ENCODE measurements at places on chromosomes 5 and 9. TPM values are rescaled to one million over a fixed set of nuclear protein-coding genes. Genes with fewer than 3 reads are reported as not detected.
A peak's percentile ranks its signal among the peaks of the same experiment; 100 is the strongest.

The NFX1 gene
- total RNA-seq: 44.6 TPM

- peak; percentile 68 for DNase-seq
Measured at GRCh38 chr5:160369990-160370712, at the start of gene C1QTNF2. C1QTNF2 (minus strand) TSS chr5:160370626; CDS start chr5:160355011, 15,615 bp downstream.

DNA sequence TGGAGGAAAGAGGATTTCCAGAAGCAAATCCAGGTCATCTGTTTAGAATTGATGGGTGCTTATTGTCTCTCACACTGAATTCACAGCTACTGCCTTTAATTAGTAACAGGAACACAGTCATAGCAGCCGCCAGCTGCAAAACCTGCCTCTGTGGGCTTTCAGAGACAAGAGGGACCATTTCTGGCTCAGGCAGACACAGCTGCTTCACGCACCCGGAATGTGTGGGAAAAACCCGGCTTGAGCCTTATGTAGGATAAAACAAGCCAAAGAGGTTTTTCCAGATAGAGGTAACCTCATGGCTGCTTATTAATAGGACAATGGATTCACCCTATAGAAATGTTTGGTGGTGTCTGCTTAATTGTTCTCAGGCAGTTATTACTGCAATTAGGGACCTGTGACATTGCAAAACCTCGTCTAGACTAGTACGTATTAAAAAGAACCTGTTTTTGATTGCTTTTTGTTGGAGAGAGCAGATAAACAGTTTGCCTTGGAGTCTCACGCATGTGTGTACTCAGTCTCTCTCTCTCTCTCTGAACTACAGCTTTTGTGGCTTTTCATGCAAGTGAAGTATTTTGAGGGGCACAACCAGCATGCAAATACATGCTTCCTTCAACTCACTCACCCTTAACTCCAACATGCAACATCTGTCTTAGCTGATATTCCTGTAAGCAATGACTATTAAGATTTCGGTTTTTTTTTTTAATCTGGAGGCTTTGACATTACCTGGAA lies 302.7 kb downstream of the PLK2 start:
- no peak for DNase-seq

The KIF20A gene
- total RNA-seq: 0.17 TPM

GRCh38 chr5:10555277-10555684 lies 8.6 kb upstream of the ANKRD33B start:
- no peak for DNase-seq

The TXNDC8 gene
- total RNA-seq: not detected

The SUB1 gene
- total RNA-seq: 149 TPM

DNA sequence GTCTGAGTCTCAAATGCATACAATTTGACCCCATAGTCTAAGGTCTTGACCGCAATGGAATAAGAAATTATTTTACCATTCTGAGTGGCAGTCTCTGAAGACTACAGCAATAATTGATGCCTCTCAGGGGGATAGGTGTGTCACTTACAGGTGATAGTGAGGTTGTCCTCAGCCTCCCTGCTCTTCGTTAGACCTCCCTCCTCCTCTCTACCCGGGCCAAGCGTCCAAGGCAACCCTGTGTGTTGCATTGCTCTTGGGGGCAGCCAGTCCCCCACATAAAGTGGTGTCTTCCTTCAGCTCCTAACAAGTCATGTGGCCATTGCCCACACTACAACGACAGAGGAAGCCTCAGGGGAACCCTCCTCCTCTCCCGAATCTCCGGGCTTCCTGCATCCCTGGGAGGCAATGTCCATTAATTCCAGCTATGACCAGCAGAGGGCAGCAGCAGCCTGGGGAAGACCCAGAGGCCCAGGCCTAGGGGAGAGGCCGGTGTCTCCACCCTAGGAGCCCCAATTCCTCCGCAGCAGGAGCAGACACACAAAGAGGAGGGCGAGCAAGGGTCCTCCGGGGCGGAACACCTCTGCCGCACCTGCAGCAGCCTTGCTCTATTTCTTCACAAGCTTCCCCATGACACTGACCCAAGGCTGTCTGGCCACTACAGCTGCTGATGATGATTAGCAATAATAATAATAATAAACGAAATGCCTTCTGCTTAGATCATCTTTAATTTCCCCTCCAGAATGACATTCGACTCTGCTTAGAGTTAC lies 134.8 kb downstream of the KCNIP1 start:
- peak; percentile 64 for DNase-seq

GRCh38 chr9:94948567-94949235 lies 222.2 kb downstream of the AOPEP start:
- no peak for DNase-seq

The SLC4A9 gene
- total RNA-seq: not detected

The BARHL1 gene
- total RNA-seq: not detected

DNA sequence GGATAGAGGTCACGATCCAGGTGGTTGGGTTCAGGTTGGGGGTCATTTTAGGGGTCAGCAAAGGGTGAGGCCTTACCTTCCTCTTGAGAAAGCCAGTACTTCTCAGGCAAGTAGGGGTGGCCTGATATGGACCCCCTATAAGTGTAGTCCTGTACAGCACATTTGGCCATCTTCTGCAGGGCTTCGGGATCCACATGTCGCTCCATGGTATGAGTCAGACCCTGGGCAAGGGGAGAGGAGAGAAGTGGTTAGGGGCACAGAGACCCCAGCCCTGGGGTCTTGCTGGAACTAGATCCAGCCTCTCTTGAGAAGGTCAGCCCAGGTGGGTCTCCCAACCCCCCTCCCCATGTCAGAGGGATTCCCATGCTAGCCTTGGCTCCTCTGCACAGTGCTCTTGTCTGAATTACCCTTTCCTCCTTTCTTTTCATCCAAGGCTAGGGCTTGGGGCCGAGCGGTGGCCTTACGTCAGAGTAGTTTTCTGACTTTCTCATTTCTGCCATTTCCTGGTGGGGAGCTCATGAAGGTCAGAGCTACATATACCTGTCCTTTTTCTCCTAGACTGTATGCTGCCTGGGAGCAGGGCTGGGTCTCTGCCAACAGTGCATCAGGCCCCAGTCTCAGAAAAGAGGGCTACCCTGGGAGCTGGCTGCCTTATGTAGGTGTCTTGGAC lies 9.0 kb upstream of the MYORG start:
- DNase-seq: no peak

DNA sequence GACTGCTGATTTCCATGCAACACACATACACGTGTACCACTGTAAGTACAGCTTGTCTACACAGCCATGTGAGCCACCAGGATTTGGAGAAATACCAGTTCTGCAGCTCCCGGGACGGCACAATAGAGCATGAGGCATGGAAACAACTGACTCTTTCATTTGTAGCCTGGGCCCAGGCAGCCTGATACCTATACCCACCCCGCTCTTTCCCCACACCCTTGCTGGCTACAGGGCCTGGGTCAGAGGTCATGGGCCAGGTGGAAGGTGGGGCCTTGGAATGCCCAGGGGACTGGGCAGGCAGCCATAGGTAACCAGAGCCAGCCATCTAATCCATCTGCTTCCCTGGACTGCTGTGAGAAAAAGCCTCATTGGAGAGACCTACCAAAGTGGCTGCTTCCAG lies 39.0 kb upstream of the ZSWIM6 start:
- no peak for DNase-seq

GRCh38 chr5:96329289-96329688 lies 103.8 kb downstream of the PCSK1 start:
- DNase-seq: no peak

DNA sequence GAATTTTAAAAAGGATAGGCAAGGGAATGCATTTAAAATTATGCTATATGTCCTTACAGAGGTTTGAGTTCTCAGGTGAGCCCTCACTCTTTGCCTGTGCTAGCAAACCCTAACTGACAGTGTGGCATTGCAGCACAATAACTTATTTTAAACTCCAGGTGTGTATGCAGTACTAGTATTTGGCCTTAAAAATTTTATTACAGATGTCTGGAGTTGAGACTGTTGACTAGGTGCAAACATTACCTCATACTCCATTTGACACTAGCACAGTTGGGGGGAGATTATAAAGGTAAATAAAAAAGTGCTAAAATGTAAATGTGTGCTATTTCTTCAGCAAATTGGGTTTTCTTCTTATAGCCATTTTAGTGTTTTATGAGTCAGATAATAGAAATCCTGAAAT lies 407.7 kb downstream of the SH3GL2 start:
- no peak for DNase-seq

DNA sequence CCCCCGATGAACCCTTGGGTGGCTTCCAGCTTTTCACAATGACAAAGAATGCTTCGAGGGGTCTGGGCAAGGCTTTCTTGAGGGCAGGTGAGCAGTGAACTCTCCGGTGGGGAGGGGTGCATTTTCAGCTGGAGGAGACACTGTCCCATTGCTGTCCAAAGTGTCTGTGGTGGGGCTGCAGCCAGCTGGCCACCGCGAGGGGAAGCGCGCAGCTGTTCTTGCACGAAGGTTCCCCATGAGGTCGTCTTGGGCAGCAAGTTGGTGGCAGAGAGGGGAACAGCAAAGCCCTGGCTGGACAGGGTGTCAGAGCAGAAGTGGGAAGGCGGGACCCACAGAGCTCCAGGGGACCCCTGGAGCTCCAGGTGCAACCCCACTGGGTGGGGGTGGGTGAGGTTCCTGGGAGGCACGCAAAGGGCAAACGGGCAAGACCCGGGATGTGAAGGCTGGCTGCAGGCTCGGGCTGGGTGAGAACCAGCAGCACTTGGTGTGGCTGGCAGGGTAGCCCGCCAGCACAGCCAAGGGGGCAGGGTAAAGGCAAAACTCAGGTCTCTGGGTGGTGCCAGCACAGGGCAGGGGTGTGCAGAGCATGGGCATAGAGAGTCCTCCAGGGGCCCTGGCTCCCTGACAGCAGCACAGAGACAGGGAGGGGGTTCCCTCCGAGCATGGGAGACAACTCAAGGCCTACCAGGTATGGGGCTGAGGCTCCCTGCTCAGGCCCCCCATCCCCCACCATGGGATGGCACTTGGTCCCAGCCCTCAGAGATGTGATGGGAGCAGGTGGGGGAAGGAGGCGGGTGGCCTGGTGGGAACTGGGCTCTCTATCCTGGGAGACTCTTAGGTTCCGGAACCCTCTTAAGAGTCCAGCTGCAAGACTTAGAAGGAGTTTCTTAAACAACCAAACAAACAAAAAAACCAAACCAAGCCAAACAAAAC lies 26.6 kb downstream of the TSPAN17 start:
- DNase-seq: no peak

GRCh38 chr5:67206929-67207328 lies 10.3 kb upstream of the CD180 start:
- no peak for DNase-seq

- no peak for DNase-seq
Measured at GRCh38 chr9:6598249-6598725, 47.2 kb downstream of the GLDC start.

DNA sequence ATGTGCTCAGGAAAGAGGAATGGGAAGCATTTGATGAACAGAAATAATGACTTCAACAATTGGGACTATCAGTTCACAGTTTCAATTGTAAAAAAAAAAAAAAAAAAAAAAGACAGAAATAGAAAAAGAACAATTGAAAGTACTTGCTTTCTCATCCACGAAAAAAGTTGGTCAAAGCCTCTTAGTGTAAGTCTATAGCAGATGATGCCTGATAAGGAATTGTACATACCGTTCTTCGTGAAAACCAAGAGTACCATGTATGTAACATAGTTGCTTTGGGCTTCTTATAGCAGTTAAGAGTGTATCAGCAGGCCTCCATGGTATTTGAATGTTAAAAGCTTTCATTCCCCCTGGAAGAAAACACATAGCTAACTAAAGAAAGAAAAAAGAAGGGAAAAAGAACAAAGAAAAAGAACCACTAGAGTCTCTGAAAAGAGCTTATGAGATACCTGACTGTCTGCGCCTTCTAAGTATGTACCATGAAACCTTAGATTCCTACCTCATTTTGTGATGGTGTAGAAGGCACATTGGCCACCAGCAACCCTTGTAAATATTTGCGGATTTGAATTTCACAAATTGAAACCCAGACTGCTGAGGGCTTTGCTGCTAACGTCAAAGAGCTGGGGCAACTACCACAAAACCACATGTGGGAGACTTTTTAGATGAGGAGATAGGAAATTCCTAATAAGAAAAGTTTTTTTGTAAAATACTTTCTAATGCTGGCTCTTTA lies 75.2 kb downstream of the TMC1 start:
- DNase-seq: no peak

DNA sequence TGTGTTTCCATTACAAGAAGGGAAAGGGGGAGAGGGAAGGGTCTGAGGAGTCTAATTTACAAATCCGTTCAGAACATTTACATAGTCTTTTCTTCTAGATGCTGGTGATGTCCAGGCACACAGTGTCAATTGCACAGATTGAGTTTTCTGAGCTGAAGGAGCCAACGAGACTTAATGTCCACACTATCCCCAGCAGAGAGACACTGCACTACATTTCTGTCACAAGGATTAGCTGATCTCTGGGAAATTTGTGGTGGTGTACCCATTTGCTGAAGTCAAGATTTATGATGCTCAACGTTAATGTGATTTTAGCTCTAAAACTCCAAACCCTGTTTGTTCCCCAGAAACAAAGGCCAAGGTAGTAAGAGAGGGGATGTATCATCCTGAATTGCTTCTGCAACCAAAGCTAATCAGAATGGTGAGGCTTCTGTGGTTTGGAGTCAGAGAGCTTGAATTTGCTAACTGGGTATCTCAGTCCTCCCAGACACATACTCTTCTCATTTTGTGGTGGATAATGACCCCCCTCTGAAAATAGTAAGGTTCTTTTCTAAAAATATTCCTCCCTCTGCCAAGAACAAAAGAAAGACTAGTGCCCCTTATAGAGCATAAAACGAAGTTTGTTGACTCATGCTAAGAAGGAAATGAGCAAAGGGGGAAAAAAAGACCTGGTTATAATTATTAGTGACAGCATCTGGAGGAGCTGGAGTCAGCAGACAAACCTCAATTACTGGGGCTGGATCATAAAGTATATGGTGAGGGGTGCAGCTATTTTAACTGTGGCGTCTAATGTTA lies 416.9 kb downstream of the PSAT1 start:
- DNase-seq: no peak

DNA sequence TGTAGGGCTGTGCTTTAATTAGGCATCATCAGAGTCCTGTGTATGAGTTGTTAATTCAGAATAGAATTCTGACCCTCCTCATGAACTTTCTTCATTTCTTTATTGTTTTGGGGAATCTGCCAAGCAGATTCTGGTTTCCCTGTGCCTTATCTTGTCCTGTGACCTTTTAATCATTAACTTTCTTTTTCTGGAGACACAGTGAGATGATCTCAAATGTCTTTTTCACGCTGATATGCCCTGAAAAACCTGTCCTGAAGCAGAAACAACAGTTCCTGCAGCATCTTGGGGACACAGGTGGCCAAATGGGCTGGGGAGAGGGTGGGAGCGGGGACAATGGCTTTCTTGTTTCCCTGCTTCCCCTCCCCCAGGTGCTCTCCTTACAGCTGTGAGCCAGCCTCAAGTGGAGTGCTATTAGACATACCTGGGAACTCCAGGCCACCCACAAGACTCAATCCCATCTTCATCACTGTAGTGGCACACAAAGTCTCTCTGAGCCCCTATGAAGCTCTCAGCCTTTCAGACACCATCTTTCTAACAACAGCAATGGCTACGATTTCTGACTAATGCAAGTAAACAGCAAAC lies 213.8 kb downstream of the ATP10B start:
- no peak for DNase-seq
